ENCODE measurements at places on chromosomes 3 and 15. TPM values are rescaled to one million over a fixed set of nuclear protein-coding genes. Genes with fewer than 3 reads are reported as not detected.

DNA sequence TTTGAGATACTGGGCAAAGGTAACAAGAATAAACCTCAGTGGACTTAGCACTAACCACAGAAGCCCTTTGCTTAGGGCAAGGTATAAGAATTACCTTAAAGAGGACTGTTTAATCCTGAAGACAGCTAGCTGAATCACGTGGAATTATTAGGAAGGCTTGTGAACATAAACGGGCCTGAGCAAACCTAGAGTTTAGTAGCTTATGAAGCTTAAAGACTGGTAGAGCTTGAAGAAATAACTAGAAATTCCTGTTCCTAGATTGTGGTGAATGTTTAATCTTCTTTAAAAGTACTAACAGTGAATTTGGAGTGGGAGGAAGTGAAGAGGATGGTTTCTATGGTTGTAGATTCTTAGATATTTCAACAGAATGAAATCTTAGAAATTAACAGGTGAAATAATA is 428.9 kb upstream of the THRB start:
- DNase-seq, result no peak

DNA sequence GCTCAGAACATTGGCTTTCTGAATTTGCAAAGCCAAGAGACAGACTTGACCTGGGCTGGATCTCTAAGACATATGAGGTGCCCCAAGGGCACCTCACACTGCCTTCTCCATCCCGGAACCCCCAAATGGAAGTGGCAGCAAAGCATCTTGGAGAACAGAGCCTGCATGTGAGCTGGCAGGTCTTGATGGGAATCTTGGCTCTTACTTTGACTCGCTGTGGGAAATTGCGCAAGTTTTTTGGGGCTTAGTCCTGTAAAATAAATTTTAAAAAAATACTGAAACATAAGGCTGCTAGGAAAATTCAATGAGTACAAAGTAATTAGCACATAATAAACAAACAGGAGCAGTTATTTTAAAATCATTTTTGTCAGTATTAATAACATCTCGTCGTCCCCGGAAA is 13.7 kb upstream of the SEC22A start:
- DNase-seq, result no peak

- no peak for DNase-seq
Measured at GRCh38 chr3:55440104-55440708, 46.9 kb downstream of the WNT5A start.

GRCh38 chr15:62873203-62873602 is 169.3 kb upstream of the TPM1 start:
- DNase-seq, result no peak

DNA sequence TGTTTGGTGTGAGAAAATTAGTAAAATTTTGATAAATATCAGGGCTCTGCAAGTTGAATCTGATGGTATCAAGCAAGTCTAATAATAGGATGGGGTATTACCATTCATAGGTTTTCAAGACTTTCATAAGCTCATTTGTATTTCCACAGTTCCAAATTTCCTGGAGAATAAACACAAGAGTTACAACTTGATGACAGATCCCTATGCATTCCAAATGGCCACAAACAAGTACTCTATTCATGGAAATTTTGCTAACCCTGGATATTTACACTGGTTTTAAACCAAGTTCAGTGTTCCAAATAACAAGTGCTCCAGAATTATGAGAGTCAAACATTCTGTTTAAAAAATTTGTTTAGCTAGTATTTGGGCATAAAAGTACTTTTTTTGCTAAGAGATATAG is 75.0 kb upstream of the CNTN6 start:
- no peak for DNase-seq

GOLGA8J gene
- not detected for total RNA-seq

LRRC31 gene
- total RNA-seq, result 0.48 TPM

DNA sequence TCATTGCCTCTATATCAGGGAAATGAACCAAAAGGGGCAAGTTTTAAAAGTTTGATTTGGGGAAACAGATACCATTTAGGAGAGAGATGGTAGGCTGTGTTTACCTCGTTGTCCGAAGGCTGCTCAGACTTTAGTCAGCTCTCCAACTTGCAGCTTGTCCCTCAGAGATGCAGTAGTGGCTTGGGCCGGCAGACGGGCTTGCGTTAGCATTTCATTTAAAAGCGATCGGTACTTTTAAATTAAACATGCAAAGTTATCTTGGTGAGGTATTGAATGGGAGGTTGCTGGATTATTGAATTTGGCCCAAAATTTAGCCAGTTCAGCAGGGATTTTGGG is 26.2 kb downstream of the EEFSEC start:
- DNase-seq, result no peak

FRG2C gene
- total RNA-seq, result not detected

ZBBX gene
- not detected for total RNA-seq

OPA1 gene
- total RNA-seq, result 31.4 TPM

DNA sequence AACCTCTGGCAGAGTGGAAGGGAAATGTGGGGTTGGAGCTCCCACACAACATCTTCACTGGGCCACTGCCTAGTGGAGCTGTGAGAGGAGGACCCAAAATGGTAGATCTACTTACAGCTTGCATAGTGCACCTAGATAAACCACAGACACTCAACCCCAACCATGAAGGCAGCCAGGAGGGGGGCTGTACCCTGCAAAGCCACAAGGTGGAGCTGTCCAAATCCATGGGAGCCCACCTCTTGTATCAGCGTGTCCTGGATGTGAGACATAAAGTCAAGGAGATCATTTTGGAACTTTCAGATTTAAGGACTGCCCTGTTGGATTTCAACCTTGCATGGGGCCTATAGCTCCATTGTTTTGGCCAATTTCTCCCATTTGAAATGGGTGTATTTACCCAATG is 20.9 kb downstream of the TP63 start:
- peak; percentile 51 for DNase-seq

AMOTL2 gene
- 109 TPM for total RNA-seq

PEX5L gene
- not detected for total RNA-seq

DNA sequence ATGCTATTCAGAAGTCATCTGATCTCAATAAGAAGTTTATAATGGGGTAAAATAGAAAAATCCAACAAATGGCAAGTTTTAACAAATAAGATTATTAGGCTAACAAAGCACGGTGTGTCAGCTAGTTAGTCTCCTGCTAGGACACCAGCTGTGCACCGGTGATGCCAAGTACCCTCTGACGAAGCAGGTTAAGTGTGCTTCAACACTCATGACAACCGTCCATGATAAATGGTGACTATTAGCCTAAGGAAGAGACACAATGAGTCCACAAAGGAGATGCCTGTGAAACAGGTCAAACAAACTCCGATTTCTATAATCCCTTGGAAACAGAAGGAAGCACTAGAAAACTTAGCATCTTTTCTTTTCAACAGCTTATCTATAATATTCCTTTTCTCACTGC is 36.5 kb downstream of the ATP13A3 start:
- no peak for DNase-seq

All from HT-29 (cell line).